ENCODE measurements at places on chromosomes 2 and 18.

- no peak for DNase-seq
Observed at GRCh38 chr2:150472511-150472899, 15.0 kb downstream of the RND3 start.

DNA sequence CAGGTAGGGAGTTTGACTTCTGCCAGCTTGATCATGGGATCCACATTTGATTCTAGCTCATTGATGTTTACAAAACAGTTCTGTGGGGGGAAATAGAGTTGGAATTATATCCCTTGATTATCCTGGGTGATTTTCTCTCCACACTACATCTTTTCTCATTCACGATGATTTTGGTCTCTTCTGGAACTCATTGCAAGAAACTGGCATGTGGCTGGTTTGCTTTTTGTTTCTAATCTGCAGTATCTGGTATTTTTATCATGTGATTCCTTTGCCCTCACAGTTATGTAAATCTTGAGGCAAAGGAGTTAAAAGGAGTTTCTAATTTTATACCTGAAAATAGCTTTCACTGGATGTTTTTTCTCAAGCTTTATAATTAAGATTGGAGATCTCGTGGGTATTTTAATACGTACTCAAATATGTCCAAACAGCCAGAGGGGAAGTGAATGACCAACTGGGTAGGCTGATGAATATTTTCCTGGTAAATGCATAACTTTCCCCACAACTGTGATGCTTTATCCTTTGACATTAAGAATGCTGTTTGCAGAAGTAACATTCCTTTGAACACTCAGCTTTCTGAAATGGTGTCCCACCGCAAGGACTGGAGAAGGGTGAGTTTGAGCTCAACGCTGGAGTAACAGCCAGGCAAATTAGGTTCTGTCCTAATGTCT is 502.9 kb upstream of the ZEB2 start:
- DNase-seq: no peak

- DNase-seq: no peak
Observed at GRCh38 chr18:60247103-60247502, 125.5 kb downstream of the MC4R start.

DNA sequence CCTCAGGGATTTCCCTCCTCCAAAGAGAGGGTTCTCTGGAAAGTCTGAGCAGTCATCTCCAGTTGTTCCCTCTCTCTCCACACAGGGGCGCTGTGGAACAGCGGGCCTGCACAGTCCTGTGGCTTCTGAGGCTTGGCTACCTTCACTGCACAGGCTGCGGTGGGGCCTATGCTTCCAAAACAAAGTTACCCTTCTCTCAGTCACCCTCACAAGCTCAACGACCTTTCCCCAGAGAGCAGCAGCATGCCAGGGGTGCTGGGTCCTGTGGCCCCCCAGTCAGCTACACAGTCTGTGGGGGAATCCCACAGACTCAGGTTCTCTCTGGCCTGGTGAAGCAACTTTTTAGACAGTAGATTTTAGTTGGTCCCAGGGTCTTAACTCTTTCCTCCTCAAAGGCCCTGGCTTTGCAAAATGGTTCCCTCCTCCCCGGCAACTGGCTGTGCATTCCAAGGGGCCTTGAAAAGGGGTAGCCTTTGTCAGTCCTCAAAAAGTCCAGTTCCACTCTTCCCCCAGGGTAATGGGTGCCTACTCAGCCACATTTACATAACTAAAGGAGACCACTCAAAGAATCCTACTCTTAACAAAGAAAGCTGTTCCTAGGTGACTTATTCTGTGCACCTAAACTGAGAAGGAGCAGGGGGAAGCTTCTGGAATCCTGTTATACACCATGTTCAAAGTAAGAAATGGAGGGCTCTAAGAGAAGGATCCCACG is 14.9 kb downstream of the B3GNT7 start:
- no peak for DNase-seq

Data from activated naive CD4-positive, alpha-beta T cell treated with anti-CD3 and anti-CD28 coated beads, Interleukin-2, amount 50 U/mL, for 16 hours (primary cell).